ENCODE measurements at places on chromosomes 1 and 21.
A peak's percentile ranks its signal among the peaks of the same experiment; 100 is the strongest.

GRCh38 chr1:44775930-44776729 is 790 bp downstream of the RPS8 start:
- peak; percentile 16 for DNase-seq

DNA sequence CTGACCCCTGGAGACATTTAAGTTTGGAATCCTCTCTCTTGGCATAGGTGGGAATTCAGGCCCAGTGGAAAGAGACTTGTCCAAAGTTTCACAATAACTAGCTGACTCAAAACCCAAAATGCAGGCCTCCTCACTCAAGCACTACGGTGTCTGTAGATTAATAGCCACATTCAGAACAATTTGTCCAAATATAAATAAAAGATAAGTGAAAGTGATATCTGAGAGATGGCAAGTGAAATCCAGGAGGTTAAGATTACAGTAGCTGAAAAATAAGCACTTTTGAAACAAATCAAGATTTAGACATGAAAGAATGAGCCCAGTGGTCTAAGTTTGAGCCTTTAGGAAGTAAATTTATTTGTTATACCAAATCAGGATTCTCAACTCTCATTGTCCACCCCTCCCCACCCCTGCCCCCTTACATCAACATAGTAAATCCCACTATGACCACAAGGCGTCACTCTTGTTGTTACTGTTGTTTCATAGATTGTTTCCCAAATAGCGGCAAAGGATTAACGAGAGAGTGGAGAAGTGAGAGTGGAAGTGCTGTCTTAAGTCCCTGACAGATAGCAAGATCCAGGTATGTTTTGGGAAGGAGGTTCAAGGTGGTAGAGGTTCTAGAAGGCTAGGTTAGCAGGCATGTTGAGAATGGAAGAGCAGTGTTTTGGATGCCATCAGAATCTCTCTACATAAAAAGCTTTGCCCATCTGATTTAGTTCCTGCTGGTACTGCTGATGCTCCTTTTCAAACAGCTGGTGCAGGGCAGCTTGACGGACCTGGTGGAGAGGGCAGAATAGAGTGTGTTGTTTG is 7.1 kb upstream of the TPM3 start:
- DNase-seq = no peak

GRCh38 chr1:50704126-50704525 is 255.9 kb downstream of the FAF1 start:
- DNase-seq = no peak

- no peak for DNase-seq
These were observed 77.8 kb downstream of the LHX9 start for GRCh38 chr1:197994907-197995407.

GRCh38 chr1:14767075-14767474 is 168.6 kb downstream of the KAZN start:
- no peak for DNase-seq

DNA sequence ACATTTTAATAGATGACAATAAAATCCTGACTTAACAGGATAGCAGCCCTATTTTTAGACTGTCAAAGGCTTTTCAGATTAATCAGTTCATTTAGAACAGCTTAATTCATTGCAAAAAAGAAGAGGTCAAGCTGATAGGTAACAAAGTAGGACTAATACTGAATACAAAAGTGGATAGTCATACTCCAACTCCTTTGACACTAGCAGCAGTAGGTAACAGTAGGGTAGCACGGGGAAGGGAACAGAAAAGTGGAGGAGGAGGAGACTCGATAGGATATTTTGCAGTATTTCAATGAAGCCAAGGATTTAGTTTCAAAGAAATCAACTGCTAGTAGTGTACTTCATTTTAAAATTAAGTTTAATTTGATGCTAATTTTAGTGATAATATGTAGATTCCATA is 51.1 kb downstream of the USP1 start:
- DNase-seq = no peak

DNA sequence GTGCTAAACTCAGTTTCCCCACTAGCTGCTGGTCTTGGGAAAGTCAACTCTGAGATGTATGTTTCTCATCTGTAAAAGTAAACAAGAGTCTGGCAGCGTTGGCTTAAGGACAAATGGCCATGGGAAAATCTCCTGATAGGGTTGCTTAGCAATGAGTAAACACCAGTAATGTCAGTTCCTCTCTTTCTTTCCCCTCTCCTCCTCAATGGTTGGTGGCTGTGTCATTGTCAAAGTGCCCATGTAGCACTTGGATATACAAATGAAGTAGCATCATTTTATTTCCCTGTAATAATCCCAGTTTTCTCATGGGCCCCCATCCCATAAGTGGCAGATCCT is 2.2 kb upstream of the FYB2 start:
- DNase-seq = no peak

DNA sequence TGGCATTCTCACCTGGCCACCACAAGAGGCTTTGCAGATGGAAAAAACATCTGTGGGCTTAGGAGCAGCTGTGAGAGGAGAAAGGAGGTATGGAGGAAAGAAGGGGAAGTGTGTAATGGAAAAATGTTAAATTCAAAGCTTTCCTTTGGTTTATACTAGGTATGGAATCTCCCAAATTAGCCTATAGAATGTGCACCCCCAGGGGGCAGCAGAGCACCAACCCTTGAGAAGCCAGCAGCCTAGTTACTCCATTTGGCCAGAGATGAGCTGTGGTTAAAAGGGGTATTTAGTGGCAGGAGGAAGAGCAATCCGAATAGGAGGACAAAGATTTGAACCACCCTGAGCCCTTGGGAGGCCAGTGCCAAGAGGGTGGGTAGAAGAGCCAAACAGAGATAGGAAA is 97.5 kb upstream of the CTTNBP2NL start:
- DNase-seq = no peak

DNA sequence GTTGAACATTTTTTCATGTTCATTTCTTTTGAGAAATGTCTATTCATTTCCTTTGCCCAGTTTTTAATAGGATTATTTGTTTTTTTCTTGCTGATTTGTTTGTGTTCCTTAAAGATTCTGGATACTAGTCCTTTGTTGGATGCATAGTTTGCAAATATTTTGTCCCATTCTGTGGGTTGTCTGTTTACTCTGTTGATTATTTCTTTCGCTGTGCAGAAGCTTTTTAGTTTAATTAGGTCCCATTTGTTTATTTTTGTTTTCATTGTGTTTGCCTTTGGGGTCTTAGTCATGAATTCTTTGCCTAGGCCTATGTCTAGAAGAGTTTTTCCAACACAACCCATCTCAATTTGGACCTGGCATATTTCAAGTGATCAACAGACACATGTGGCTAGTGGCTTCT is 116.1 kb upstream of the GALNT2 start:
- no peak for DNase-seq

GRCh38 chr1:232239998-232240397 is 389.9 kb downstream of the SIPA1L2 start:
- no peak for DNase-seq

DNA sequence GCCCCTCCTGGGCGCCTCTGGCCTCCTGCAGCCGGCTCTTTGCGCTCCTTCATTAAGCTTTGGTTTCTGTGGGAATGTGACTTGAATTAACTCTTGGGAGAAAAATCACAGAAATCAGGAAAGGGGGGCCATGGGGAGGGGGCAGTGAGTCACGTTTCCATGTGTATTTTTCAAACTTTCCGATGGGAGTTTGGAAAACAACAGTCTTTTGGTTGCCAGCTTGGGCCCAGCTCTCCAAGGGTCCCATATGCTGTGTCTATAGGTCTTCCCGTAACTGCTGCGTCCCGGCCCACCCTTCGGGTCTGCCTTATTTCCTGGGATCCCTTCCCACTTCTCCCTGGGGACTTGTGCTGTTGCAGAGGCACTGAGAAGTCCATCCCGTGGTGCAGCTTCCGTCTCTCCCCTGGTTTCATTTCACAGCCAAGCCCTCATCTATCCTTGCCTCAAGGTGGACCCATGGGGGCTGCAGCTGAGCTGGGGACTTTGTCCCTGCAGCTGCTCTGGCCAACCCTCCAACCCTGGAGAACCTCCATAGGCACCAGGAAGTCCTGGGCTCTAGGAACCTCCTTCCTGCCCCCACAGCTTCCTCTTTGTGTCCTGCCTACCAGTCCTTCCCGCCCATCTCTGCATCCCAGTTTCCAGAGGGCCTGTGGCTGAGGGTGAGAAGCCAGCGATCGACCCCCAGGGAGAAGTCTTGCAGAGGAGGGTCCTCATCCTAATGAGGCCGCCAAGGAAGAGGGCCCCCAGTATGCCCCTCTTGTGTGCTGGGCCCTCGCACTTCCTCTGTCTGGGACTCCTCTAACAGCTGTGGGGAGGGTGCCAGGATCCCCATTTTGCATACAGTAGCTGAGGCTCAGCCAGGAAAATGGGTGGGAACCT is 11.6 kb upstream of the LMNA start:
- no peak for DNase-seq

GRCh38 chr1:63548877-63549276 is 25.6 kb downstream of the EFCAB7 start:
- DNase-seq = no peak

GRCh38 chr1:66399888-66400529 is 133.9 kb upstream of the SGIP1 start:
- DNase-seq = no peak

GRCh38 chr1:117967881-117968280 is 38.3 kb downstream of the WDR3 start:
- no peak for DNase-seq

- DNase-seq = no peak
These were observed 671.9 kb downstream of the BRINP3 start for GRCh38 chr1:189805735-189806134.

GRCh38 chr1:219985169-219985568 is 56.8 kb upstream of the SLC30A10 start:
- no peak for DNase-seq

GRCh38 chr1:47436979-47437446 is 831 bp upstream of the FOXD2 start:
- no peak for DNase-seq

- no peak for DNase-seq
These were observed 20.7 kb upstream of the AHCYL1 start for GRCh38 chr1:109963864-109964263.

- no peak for DNase-seq
These were observed 6.1 kb downstream of the SORT1 start for GRCh38 chr1:109391626-109392025.

DNA sequence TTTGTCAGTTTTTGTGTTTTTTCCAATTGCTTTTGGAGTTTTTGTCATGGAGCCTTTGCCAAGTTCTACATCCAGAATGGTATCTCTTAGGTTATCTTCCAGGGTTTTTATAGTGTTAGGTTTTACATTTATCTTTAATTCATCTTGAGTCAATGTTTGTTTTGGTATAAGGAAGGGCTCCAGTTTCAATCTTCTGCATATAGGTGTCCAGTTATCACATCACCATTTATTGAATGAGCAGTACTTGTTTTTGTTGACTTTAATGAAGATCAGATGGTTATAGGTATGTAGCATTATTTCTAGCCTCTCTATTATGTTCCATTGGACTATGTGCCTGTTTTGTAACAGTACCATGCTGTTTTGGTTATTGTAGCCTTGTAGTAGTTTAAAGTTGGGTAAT is 1233.1 kb downstream of the PLA2G4A start:
- no peak for DNase-seq

- no peak for DNase-seq
These were observed 41.6 kb downstream of the IL6R start for GRCh38 chr1:154446789-154447188.

DNA sequence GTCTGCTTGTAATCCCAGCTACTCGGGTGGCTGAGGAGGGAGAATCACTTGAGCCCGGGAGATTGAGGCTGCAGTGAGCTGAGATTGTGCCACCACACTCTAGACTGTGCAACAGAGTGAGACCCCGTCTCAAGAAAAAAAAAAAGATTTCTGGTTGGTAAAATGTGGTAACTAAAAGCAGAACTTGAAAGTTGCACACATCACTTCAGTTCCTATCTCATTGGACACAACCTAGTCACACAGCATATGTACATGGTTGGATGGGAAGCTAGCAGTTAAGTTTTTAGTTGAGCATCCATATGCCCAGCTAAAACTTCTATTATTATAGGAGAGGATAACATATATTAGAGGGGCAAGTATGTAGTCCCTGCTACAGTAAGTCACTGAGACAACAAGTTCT is 22.1 kb downstream of the BCAS2 start:
- DNase-seq = no peak

DNA sequence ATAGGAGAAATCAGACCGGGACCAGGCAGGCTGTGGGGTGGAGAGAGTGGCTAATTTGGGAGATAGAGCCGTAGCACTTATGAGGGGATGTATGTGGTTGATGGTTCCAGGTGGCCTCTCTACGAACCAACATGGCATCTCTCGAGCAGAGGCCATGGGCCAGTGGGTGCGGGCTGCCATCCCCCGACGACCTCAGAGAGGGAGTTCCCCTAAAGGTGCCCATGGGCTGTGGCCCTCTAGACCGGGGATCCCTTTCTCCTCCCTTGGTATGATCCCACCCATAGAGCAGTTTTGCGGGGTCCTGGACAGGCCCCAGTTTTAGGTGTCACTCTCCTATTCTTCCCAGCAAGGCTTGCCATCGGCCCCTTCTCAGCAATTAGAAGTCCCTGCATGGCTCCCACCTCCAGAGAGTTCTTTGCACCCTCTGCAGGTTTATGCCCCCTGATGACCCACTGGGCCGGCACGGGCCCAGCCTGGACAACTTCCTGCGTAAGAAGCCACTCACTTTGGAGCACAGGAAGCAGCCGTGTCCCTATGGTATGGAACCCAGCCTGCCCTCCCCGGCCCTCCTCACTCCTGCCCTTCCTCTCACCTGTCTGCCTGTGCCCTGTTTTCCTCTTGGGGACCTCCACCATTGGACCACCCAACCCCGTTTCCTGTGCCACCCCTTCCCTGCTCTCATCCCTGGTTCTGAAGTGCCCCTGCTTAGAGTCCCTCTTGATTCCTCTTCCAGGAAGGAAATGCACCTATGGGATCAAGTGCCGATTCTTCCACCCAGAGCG is 7.8 kb downstream of the ZC3H12A start:
- DNase-seq = no peak

DNA sequence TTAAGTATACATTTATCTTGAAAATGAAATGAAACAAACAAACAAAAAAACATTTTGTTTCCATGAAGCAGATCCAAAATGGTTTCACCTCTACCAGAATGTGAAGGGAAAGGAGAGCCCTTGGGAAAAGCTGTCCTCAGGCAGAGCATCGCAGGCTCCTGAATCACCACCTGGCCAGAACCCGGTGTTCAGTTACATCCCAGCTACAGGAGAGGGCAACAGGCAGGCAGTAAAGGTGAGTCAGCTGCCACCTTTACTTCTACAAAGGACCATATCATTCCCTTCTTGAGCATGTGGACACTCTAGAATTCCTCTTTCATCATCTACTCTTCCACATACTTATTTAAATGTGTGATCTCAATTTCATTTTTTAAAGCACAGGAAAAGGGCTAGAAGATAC is 151.2 kb downstream of the PIGK start:
- DNase-seq = no peak

GRCh38 chr21:35509001-35509704 is 460.1 kb upstream of the RUNX1 start:
- no peak for DNase-seq

DNA sequence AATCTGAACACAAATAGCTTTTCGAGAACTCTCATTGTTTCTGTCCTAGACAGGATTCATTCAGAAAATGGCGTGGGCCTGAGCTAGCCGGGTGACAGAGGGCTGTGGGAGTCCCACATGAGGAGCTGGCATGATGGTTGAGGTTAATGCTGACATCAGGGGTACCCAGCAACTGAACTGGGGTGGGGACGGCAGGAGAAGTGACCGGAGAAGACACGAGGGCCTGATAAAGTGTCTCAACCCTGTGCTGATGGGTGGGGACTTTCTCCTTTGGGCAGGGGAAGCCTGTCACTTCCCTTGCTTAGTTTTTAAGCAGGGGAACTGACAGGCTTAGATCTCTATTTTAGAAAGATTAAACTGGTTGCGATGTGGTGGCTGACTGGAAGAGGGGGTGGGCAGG is 14.6 kb downstream of the CHIT1 start:
- DNase-seq = no peak
